ENCODE measurements at places on chromosomes 2 and 18.

GRCh38 chr2:226584518-226585055 lies 215.0 kb downstream of the IRS1 start:
- no peak for DNase-seq

GRCh38 chr2:27509326-27509725 lies 12.7 kb downstream of the GCKR start:
- no peak for DNase-seq

- DNase-seq = no peak
Measured at GRCh38 chr18:57077786-57078552, 68.9 kb upstream of the BOD1L2 start.

GRCh38 chr18:67117804-67118203 lies 398.7 kb downstream of the DSEL start:
- DNase-seq = no peak

DNA sequence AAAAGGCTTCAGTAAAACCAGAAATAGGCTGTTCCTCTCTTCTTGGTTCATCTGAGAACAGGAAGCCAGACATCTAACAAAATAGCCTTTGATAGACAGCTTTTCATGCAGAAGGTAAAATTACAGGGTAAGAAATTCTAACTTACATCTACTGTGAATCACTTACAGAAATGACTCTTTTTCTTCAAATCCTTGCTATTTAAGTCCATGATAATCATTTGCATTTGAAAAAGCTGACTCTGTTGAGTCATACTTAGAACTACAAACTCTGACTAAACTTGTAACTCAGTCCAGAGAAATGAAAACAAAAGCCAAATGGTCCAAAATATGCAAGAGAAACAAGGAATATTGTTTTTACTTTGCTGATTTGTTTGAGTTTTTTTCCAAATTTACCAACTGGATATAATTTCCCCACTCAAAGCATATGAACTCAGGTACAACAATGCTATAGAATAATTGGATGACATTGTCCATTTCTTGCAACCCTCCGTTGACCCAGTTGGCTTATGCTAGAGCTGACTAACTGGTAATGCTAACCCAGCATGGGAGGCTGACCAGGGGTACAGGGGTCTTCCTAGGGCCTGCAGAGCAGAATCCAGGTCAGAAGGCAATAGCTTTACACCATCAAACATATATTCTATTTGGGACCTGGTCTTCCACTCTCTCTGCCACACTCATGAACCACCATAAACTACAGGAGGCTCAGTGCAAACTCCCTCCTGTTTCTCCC lies 18.8 kb upstream of the MREG start:
- DNase-seq = no peak

DNA sequence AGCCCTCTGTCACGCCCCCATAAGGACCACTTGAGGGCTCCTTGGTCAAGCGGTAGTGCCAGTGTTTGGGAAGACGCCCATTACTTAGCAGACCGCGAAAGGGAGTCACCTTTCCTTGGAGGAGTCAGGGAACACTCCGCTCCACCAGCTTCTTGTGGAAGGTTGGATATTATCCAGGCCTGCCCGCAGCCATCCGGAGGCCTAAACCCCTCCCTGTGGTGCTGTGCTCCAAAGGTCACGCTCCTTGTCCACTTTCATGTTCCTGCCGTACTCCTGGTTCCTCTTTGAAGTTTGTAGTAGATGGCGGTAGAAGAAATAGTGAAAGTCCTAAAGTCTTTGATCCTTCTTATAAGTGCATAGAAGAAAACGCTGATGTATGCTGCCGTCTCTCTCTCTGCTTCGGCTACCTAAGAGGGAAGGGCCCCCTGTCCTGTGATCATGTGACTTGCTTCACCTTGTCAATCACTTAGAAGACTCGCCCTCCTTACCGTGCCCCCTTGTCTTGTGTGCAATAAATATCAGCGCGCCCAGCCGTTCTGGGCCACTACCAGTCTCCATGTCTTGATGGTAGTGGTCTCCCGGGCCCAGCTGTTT lies 1.7 kb upstream of the CATIP start:
- DNase-seq = no peak

- DNase-seq = no peak
Measured at GRCh38 chr2:227124811-227125210, 39.2 kb downstream of the COL4A4 start.

DNA sequence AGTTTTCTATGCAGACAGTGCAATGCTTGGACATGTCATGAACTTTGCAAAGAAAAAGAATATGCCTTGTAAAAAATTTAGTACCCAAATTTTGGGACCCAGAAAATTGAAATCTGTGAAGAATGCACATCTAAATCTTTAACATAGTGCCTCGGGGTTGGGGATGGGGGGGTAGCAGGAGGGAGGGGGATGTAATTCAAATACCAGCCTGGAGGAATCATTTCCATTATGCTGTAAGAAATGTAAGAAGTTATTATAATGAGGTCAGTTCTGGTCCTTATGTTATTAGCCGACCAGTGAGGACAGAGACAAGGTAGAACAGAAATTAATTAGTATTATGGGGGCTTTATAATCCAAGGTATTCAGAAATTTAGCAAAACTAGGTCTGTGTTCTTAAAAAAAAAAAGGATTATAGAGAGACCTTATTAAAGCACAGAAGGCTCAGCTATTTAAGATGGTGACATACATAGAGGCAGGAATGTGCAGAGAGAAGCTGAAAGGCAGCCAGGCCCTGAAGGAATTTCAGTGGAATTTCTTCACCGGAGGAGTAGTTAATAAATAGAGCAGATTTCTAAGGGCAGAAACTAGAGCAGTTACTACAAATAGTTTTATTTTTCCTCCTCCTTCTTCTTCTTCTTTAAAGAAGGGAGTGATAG lies 89.0 kb upstream of the RBMS1 start:
- DNase-seq = peak; percentile 30

- DNase-seq = no peak
Measured at GRCh38 chr2:118312969-118313756, 224.9 kb downstream of the INSIG2 start.

GRCh38 chr2:181570833-181571661 lies 85.9 kb downstream of the CERKL start:
- no peak for DNase-seq

GRCh38 chr18:43022874-43023273 lies 92.6 kb downstream of the RIT2 start:
- DNase-seq = no peak

DNA sequence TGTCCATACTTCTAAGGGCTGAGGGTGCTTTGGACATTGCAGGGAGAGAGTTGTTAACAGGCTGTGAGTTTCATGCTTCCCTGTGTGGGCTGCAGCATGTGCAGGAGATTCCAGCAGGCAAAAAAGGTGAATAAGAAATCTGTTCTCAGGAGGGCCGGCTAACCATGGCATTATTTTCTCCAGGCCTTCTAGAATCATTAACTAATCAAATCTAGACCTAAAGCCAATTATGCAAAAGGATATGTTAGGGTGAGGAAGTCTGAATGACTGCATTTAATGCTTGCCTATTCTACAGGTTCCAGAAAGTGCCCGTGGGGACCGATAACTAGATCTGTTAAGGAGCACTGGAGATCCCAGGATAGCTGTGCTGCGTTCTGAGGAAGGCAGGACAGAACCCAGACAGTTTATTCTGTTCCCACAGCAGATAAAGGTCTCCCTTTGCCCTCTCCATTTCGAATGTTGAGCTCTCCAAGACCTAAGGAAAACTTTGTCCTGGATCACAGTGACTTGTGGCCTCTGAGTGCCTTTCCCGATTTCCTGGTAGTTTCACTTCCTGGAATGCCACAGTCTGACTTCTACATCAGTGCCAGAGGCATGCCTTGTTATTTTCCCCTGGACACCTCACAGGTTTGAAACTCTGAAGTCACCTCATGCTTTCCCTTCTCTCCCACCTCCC lies 50.0 kb upstream of the ZFP36L2 start:
- DNase-seq = no peak

DNA sequence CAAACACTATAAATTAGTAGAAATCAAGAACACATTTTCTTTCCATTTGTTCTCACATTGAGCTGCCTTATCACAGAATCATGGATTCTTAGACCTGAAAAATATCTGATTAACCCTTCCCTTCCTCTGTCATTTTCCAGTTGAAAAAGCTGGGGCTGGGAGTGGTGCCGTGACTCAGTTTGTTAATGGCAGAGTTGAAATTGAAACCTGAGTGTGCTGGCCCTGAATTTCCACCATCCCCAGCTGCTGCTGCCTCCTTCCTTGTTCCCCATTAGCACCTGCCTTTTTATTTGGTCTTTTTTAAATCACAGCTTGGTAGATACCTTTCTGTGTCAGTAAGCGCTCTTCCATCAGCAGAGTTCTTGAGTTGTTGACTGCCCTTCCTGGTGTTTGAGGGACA lies 10.6 kb downstream of the FARP2 start:
- DNase-seq = no peak

DNA sequence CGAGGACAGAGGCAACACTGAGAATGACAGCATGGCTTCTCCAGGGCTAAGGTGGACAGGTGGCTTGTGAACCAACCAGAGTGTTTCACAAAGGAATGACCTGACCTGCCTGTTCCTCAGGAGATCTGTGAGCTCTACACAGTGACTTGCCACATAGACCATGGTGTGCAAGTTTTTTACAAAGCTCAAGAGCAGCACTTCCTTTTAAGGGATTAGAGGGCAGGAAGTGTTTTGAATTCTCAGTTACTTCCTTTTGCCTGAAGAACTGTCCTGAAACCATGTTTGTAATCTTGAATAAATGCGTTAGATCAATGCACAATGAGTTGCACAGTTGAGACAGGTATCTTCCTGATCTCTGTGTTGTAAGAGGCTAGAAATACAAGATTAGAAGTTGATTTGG lies 421.9 kb downstream of the THSD7B start:
- no peak for DNase-seq

GRCh38 chr2:189407281-189408209 lies 33.7 kb upstream of the WDR75 start:
- DNase-seq = peak; percentile 25

Data from hepatocyte (in vitro differentiated cells).